ENCODE measurements at places on chromosomes 12 and 14.

- DNase-seq, result peak; percentile 61
These were observed 990 bp downstream of the FERMT2 start for GRCh38 chr14:52949711-52950409.

DNA sequence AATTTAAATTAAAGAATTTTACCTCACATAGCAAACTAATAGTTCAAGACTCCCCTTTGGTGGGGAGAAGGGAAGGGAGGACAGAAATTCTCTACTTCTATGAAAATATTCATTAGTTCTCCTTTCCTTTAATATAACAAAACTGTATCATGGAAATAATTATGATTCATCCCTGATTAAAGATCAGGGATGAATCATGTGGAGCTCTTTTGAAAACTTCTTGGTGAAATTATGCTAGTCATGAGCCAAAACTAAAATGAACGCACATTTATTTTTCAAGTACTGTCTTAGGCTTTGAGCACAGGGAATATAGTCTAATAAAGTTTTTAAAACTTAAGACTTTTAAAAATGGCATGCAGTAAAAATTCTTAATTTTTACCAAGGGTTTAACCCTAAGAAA is 17.1 kb downstream of the TMBIM4 start:
- no peak for DNase-seq

- no peak for DNase-seq
These were observed 190.9 kb downstream of the ETV6 start for GRCh38 chr12:11840366-11840765.

GRCh38 chr12:3076730-3077571 is at the start of gene TSPAN9:
TSS of gene TSPAN9 (plus strand) at chr12:3077379. CDS start at chr12:3201194, 123,815 bp downstream.
- DNase-seq, result peak; percentile 76

DNA sequence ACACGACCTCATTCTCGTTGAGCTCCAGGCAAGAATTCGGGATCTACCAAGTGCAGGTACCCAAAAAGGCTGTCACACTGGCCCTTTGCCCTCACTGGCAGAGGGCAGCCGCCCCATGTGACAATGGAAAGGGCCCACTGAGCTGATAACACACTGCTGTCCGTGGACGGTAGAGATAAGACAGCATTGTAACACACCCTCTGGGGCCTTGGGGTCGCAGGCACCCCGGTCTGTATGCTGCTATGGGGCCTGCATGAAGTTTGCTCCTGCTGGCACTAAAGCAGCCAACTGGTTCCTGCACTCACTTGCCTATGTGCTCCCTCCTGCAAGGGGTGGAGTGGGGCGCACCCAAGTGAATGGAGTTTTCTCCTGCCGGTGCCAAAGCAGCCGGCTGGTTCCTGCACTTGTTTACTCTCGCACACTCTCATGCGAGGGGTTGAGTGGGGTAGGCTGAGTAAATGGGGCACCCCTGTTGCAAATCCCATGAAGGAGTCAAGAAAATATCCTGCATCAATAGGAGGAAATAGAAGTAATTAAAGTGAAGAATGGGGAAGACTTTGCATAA is 477.9 kb downstream of the ATP23 start:
- no peak for DNase-seq

DNA sequence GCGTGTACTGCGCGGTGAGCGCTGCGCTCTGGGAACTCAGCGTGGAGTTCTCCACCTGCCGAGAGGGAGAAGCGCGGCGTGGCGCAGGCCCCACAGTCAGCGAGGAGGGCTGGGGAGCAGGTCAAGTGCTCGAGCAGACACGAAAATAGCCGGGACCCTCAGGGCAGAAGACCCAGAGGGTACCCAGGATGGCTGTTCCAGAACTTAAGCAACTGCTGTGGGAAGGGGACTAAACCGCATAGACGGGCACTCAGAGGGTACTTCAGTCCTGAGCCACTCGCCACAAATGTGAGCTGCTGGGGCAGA is 59.4 kb upstream of the GPR68 start:
- no peak for DNase-seq

- DNase-seq, result peak; percentile 45
These were observed 23.7 kb upstream of the PARP11 start for GRCh38 chr12:3896801-3897351.

- no peak for DNase-seq
These were observed 3.9 kb downstream of the ANKRD33 start for GRCh38 chr12:51891843-51892242.

DNA sequence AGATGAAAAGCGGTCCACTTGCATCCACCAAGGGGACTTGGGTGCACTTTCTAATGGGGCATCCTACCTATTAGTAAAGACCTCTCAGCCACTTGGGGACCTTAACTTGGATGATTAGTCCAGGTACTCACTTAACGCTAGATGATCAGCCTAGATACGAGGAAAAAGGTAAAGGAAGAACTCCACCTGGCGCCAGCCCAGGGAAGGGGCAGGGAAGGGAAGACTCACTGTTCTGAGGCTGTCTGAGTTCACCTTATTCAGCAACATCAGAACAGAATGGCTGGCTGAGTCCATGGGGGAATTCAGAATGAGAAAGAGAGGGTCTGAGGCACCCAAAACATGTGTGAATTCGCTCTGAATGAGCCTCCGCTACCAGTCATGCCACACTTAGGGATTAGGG is 7.1 kb downstream of the IL22 start:
- no peak for DNase-seq

- no peak for DNase-seq
These were observed 7.6 kb upstream of the HOXC4 start for GRCh38 chr12:54045868-54046521.

- no peak for DNase-seq
These were observed 33.5 kb upstream of the SPIC start for GRCh38 chr12:101441461-101442224.

GRCh38 chr12:121048442-121048841 is 9.4 kb upstream of the OASL start:
- DNase-seq, result no peak

- no peak for DNase-seq
These were observed 3.2 kb upstream of the C14orf180 start for GRCh38 chr14:104576232-104576969.

DNA sequence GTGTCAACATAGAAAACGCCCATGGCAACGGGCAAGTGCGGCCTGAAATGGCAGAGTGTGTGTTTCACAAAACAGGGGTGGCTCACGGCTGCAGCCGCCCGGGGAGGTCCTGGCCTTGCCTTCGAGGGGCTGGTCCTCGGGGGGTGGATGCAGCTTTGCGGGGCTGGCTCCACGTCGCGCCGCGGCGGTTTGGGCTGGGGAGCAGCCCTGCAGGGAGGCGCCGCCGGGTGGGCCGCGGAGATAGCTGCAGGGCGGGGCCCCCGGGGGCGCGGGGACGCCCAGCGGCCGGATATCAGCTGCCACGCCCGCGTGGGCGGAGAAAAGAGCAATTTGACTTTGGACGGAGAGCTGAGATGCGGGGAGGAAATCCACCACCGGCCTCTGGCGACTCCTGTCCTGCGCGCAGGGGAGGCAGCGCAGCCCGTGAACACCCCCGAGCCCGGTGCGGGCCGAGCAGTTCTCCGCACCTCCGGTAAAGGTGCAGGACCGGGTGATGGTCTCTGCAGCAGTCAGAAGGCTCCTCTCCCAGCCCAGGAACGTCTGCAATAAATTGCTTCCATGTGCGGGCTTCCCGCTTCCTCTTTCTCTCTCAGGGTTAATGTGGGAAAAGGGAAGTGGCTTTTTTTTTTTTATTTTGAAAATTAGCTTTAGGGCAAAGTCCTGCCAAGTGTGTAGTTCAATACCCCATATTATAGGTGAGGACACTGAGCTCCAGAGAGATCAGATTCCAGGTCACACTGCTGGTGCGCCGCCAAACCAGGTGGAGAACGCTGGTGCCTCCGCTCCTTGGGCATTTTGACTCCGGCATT is 110.5 kb downstream of the ARF6 start:
- peak; percentile 45 for DNase-seq

DNA sequence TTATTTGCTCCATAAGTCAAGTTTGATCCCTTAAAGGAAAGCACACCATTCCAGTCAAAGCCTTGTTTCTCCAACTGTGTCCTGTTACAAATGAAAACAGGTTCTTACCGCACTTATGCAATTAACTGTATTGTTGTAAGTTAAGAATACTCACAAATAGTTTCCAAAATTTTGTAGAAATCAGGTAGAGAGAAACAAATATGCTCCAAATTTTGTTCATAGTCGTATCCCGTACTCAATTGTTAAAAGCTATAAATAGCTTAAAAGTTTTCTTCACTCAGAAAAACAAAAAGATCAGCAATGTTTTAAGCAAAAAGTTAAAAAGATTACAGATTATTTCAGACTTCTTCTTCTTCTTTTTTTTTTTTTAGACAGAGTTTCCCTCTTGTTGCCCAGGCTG is 4.0 kb upstream of the AACS start:
- no peak for DNase-seq

DNA sequence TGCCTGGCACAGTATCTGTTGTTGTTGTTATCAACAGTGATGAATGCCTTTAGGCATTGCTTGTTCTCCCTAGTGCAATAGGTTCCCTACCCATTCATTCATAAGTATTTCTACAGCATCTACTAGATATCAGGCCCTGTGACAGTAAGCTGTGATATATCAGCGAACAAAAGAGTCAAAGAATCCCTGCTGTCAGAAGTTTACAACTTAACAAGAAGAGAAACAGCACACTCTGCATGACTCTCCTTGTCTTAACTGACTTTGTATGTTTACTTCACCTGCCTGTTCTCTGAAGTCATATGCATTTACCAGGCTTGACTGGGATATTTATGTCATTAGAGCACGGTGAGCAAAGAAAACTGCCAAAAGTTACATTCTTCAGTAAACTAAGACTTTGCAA is 452.2 kb upstream of the RPL10L start:
- no peak for DNase-seq

DNA sequence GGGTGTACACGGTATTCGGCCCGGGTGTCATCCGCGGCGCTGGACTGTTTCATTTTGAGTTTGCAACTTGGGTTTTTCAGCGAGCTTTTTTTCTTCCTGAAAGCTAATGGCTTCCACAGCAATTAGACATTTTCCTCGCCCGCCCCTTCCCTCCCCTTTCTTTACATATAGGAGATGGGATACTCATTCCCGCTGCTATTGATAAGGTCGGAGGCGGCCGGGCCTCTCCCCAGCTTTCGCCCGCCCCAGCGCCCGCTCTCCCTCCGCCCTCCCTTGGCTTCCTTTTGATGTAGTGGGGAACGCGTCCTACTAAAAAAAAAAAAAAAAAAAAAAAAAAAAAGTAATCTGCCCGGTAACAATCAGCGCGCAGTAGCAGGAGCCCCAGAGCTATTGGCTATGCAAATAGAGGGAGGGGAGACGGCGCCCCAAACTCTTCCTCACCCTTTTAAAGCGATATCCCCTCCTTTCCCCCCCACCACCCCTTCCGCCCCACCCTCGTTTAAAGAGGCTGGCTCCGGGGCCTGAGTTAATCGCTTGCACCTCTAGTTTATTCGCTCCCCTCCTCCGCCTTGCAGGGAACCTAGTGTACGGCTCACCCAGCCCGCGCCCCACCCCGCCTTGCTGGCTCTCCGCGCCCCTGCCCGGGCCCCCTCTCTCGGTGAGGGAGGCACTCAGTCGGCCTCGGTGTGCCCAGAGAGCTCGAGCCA is 1.7 kb upstream of the CCND2 start:
- DNase-seq, result peak; percentile 83

DNA sequence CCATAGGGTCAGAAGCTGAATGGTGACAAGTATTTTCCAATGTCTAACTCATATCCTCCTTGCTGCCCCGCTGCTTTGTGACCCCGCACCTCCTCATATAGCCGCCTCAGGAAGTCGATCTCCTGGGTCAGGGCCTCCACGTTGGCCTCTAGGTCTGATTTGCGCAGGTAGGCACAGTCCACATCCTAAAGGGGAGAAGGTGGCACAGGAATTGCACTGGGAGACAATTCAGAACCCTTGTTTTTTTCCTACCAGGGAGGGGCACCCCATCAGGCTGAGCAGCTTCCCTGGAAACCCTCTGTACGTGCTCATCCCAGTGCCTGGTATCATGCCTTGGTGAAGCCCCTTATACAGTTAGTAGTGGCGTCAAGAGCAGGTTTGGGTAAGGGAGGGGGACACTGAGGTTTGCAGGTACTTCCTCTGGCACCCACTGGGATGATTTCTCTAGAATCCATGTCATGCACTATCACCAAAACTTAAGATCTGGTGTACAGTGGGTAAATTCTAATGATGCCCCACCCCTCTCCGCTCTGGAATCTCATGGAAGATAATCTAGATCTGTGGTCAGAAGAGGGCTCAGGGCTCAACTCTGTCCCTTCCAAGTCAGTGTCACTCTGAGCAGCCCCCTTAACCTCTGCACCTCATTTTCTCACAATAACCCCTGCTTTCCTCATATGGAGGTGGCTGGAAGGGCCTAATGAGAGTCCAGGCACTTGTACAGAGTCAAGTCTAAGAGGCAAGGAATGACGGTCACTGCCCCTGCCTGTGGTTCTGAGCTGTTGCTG is 20.1 kb upstream of the KRT86 start:
- no peak for DNase-seq

GRCh38 chr12:56600753-56601152 is 29.4 kb downstream of the BAZ2A start:
- no peak for DNase-seq

DNA sequence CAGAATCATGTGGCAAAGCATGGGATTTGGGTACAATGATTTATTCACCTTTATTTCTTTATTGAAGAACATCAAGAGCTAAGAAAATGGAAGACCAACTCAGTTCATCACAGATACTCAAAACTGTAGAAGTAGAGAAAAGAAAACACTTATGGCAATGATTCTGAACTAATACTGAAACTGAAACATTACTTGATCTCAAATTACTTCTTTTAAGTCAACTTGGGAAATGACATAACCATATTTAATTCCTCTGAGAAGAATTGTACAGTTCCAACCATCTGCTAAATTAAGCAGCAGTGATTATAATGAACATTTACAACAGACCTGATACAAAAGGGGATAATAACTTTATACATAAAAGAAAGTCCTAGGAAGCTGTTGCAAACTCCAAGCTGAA is 466.5 kb downstream of the TMTC2 start:
- no peak for DNase-seq

GRCh38 chr12:109693653-109694600 is 19.7 kb upstream of the FAM222A start:
- no peak for DNase-seq

DNA sequence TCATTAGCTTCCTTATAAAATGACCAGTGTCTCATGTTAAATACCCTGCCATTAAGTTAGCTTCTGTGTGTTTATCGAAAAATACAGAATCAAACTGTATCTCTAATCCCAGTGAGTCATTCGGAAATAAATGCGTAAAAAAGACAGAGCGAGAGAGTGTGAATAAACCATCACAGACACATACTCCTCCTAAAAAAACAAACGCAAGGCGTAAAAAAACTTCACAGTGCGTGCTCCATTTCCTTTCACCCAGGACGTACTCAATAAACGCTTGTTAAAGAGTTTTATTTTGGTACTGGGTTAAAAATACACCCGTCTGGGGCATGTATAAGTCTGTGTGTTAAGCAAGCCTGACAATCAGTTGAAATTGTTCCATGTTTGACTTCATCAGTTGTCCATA is 58.8 kb upstream of the ISM2 start:
- DNase-seq, result no peak
